ENCODE measurements at places on chromosomes 3 and 15.

DNA sequence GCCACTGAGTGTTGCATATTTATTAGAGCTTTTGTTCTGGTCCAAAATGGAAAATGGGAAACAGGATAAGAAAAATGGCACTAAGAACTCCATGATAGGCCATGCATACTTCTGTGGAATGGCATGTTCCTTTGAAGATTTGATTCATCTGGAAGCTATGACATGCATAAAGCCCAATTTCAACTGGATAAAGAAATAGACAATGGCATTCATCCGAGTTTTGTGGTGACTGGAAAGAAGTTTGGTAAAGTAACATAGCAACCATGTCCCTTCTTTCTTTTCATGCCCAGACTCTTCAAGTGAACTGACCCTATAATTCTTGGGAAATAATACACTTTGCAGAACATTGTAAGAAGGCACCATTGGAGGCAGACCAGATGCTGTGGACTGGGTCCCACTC, 368.4 kb upstream of the IL12A start:
- no peak for DNase-seq

GRCh38 chr3:143182866-143183664, 63.5 kb downstream of the CHST2 start:
- no peak for DNase-seq

DNA sequence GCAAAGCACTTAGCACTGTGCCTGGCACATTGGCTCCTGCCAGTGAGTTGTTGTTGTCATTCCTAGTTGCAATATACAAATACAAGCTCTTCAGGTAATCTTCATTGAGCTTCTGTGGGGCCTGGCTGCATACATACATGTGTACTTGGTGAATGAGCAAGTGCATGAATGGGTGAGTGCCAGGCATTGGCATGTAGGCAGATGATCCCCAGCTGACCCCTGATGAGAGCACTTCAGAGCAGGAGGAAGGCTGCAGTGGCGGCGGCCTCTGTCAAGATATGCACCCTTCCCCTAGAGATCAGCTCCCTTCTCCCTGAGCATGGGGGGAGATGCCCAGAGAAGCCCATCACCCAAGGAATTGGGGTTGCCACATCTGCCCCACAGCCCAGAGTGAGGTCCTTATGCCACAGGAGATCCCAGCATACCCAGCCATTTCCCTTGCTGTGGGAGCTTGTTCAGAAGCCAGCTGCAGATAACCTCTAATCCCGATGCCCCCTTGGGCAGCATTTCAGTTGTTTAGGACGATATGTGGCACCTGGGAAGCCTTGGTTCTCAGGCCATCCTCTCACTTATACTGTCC, 8.8 kb downstream of the CACNA2D3 start:
- DNase-seq = no peak

- DNase-seq = no peak
Observed at GRCh38 chr3:1506090-1506489, 413.3 kb downstream of the CNTN6 start.

DNA sequence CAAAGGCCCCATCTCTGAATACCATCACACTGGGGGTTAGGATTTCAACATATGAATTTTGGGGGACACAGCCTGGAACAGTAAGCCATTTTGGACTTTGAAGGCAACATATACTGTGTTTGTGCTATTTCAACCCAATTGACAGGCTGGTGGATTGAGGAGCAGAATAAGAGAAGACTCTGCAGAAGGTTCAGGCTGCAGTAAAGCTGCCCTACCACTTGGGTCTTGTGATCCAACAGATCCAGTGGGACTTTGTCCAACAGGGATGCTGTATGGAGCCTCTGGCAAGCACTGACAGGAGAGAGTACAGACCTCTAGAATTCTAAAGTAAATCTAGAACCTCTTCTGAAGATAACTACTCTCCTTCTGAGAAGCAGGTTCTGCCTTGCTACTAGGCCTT, 1.1 kb upstream of the BCL2L10 start:
- DNase-seq = no peak

GRCh38 chr15:42375941-42376340, 16.6 kb downstream of the CAPN3 start:
- no peak for DNase-seq

GRCh38 chr3:179036226-179036625, 35.4 kb downstream of the ZMAT3 start:
- no peak for DNase-seq

All from Calu3 (cell line).